Thymus (tissue), 14 donors: ENCODE measurements at places on chromosomes 16 and 17.

- no peak for DNase-seq
These were observed 16.6 kb downstream of the SGSH start for GRCh38 chr17:80203471-80203963.

GRCh38 chr17:7720125-7720524 is 2.6 kb downstream of the DNAH2 start:
- no peak for DNase-seq

GRCh38 chr17:70049801-70050591 is 25.0 kb upstream of the KCNJ16 start:
- DNase-seq: no peak

- no peak for DNase-seq
These were observed 755 bp downstream of the RPL3L start for GRCh38 chr16:1953734-1954133.

DNA sequence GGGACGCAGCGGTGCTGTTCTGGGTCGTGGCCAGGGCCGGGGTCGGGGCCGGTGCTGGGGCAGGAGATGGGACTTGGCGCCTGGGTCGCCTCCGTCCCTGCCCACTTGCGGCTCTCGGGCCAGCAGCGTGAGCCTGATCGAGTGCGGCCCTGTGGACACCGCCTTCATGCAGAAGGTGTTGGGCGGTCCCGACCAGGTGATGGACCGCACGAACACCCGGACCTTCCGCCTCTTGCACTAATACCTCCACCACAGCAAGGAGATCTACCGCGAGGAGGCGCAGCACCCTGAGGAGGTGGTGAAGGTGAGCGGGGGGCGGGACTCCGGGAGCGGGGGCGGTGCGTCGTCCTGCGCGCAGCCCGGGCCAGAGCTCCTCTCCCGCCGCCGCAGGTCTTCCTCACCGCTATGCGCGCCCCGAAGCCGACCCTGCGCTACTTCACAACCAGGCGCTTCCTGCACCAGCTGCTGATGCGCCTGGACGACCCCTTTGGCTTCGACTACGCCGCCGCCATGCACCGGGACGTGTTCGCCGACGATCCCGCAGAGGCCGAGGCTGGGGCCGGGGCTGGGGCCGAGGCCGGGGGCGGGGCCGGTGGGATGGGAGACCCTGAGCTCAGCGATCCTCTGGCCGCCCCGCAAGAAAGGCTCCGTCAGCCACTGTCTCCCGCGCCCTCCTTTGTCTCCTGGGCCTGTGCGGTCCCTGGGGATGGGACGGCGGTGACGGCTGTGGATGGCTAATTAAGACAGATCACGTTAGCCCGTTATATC is 4.5 kb upstream of the HSD17B1 start:
- no peak for DNase-seq

DNA sequence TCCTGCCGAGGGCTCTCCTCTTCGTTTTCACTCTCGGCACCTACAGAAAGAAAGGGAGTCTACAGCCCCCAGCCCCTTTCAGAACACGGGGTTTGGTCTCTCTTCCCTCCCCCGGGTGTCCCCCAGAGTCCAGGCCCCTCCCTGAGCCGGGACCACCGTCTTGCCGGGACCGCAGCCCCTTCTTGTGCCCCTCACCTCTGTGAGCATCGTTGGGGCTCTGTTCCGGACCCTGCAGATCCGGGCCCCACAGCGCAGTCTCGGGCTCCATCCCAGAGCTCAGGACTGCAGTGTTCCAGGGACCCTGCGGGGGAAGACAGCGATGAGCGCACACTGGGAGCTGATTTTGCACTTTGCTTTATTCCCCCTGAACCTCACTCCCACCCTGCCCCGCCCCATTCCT is 2.8 kb downstream of the ZNF629 start:
- no peak for DNase-seq

DNA sequence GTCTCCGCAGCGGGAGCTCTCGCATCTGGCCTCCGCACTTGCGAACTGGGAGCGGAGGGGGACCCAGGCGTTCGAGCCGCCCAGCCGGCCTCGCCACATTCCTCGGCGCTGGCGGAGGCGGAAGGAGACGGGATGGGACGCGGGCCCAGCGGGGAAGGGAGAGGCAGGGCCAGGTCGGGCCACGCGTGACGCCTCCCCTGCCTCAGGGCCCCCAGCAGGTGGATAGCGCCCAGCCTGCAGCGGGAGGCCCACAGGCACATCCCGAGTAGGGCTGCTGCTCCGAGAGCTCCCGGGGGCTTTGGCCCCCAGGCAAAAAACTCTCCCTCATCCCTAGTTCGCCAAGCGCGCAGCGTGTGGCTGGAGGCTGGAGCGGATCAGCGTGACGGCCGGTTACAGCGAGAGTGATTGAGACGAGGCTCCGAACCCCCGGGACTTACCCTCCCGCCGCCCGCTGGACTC is 800 bp downstream of the PLEKHH3 start:
- DNase-seq: no peak

GRCh38 chr17:385178-385835 is 32.7 kb upstream of the RPH3AL start:
- no peak for DNase-seq

GRCh38 chr16:79012671-79013434 is 587.7 kb downstream of the MAF start:
- peak; percentile 27 for DNase-seq

GRCh38 chr17:50913120-50913519 is 47.0 kb upstream of the TOB1 start:
- DNase-seq: no peak

DNA sequence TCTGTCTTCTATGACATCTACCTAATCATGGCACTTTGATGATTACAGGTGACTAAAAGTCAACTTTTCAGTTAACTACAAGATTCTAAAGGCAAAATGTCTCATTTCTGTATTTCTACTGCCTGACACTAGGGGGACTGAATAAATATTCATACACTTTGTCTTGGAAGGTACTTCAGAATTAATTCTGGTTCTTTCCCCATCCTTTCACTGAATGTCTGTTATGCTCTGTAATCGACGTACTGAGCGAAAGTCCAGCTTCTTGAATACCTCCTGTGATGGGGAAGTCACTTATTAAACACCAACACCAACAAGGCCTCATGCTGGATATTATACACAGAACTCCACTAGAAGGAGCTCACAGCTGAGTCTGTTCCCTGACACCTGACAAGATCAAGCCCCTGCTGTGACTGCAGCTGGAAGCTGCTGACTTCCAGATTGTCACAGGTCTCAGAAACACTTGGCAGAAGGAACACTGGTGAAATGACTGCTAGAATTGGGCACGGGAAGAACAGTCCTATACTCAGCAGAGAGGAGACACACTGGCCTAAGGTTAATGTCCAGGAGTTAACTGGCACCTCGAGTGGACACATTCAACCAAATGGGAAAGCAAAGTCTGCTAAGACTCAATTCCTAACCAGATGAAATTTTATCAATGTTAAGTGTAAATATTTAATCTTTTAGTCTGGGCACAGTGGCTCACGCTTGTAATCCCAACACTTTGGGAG is 31.9 kb downstream of the CMC2 start:
- DNase-seq: no peak

- no peak for DNase-seq
These were observed 240.7 kb downstream of the RBFOX3 start for GRCh38 chr17:79370126-79370525.

GRCh38 chr16:7644176-7644575 is 311.5 kb downstream of the RBFOX1 start:
- no peak for DNase-seq

GRCh38 chr17:67358612-67359011 is 7.8 kb downstream of the PSMD12 start:
- DNase-seq: no peak

GRCh38 chr16:80547145-80547544 is 6.4 kb downstream of the DYNLRB2 start:
- DNase-seq: no peak

- no peak for DNase-seq
These were observed 2.8 kb upstream of the RAPGEFL1 start for GRCh38 chr17:40174514-40174913.

DNA sequence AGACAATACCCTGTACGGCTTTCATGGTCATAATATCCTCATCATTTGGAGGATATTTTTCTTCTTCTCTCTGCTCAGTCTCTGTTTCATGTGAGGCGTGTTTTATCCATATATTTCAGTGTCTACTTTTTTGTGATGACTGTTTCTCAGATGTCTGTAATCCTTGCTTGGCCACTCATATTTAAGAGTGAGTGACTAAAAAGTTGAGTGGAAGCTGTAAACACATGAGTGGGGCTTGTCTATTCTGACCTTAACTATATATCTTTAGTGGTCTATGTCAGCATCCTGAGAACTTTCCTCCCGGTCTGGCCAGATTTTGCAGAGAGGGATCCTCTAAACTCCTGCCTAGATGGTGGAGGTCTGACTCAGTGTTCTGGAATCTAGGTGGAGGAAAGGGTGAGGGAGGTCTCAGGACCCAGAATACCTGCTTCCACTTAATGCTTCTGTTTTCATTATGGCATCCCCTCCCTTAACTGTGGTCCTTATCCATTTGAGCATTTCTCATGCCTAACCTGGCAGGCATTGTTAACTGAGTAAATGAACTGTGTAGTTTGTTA is 6.0 kb downstream of the DDX19B start:
- no peak for DNase-seq

GRCh38 chr17:50072130-50072529 is 16.2 kb downstream of the ITGA3 start:
- DNase-seq: no peak

DNA sequence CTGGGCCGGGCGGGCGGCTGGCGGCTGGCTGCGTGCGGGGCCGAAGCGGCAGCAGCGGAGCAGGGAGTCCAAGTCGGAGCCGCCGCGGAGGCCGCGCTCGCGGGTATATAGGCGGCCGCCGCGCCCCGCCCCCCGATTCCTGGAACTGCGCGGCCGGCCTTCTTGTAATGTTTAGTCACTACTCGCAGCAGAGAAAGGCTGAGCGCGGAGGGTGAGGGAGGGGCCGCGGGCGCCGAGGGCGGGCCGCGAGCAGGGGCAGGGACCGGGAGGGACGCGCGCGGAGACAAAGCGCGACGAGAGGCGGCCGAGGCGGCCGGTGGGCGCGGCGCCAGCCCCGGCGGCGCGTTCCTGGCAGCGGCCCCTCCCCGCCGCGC is at the start of gene SOCS3:
Gene SOCS3, minus strand, starts transcription at position 81 of the 374 bp plus-strand sequence. CDS start 982 bp downstream, outside the sequence.
- no peak for DNase-seq

DNA sequence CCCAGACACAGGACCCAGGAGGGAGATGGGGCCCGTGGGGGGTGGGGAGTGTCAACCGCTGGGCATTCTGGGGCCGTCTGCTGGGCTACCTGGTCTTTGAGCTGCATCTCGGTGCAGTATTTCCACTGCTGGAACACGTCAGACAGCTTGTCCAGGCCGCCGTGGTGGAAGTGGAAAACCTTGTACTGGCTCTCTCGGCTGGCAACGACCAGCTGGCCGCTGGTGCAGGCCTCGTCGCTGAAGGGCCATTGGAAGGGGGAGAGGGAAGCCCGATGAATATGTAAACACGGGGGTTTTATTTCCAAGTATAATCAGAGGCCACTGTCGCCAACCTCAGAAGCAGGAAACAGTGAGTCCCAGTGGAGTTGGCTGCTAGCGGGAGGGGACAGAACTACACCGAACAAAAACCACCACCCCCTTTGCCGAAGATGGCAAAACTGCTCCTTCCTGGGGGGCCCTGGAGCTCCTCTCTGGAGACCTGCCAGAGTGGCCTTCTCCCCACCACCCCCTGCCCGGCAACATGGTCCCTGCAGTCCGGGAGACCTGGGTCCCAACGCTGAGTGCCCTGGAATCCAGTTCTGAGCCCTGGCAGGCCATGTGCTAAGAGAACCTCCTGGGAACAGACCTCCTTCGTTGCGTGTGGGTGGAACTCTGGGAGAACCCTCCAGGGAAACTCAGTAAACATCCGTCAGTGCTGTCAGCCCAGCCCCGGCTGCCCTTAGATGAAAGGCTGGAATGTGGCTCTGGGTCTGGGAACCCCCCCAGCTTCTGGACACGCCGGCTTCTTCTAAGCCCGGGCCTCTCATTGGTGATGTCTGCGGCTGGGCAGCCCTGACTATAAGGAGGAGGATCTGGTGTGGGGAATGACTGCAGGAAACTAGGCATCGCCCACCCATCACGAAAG is 84.1 kb downstream of the TBC1D16 start:
- DNase-seq: no peak

DNA sequence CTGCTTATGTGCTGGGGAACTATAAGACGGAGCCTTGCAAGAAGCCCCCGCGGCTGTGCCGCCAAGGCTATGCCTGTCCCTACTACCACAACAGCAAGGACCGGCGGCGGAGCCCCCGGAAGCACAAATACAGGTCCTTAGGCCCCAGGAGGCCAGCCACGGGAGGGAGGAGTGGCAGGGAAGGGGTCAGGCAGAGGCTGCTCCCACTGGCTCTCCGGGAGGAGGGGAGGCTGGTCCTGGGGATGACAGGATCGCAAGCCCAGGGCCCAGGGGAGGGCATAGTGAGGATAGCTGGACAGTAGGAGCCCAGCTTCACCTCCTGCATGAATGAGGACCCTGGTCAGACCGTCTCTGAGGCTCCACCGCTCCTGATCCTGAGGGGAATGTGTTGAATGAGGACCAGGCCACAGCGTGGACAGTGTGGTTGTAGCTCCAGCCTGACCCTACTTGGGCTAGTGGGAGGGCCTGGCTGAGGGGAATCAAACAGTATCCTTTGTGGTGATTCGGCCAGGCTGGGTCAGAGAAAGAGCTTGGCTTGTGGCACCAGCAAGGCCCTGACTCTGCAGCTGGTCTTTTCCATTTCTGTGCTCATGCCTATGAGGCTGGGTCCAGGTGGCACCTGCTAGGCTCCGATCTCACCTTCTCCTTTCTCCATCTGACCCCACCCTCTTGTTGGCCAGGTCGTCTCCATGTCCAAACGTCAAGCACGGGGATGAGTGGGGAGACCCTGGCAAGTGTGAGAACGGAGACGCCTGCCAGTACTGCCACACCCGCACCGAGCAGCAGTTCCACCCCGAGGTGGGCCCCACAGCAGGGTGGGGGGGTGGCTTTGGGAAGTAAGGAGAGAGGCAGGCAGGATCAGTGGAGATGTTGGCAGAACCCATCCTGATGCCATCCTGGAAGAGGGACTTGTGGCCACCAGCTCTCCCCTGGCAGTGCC is 28.7 kb downstream of the UNK start:
- no peak for DNase-seq

- no peak for DNase-seq
These were observed 25.7 kb downstream of the IQCK start for GRCh38 chr16:19743816-19744159.
